ENCODE measurements at places on chromosomes 3 and 15.

DNA sequence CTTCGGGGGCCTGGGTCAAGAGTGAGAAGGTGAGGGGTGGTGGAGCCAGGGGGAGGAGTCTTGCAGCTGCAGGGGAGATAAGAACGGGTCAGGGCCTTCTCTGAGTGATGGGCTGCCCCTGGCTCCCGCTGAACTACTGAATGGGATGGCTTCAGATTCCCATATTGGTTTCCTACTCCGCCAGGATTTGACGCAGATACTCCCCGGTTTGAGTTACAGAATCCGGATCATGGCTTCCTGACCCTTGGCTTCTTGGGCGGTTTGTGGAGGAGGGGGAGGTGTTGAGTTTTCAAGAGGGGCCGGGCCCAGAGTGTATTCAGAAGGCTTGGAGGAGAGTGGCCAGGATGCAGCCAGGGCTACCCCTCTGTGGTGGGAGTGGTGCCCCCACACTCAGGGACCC is 119.9 kb upstream of the ATP2B2 start:
- no peak for DNase-seq

- no peak for DNase-seq
These were observed 37.3 kb downstream of the ADIPOQ start for GRCh38 chr3:186879781-186880180.

DNA sequence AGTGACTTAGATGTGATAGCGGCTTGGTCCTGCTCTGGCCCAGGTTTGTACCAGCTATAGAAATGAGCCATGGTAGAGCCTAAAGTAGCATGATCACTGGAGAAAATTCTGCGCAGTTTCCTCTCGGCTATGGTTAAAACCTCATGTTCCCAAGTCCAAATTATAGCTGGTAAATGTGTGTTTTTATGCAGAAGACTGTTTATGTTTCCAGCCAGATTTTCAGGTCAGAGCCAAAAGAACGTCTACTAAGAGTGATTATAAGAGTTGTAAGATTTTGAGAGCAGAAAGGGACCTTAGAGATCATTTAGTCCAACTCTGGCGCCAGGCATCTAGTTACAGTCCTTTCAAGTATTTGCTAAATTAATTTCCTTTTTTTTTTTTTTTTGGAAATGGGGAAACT is 333.7 kb downstream of the LPP start:
- no peak for DNase-seq

- DNase-seq: no peak
These were observed 74.6 kb downstream of the ATP8B4 start for GRCh38 chr15:50044406-50044805.

DNA sequence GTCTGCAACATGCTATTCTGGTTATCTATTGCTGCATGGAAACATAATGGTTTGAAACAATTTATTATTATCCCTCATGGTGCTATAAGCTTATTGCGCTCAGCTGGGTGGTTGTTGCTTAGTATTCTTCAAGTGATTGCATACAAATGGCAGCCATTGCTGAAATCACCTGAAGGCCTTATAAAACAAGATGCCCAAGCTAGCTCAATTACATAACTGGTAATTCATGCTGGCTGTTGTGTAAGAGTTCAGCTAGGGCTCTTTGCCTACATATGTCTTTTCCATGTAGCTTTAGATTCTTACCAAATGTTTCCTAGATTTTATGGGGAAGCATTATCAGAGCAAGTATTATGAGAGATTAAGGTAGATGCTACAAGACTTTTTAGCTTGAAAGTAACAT is 644.0 kb upstream of the CBLB start:
- no peak for DNase-seq

Data from H9 (cell line).